Stimulated activated CD8-positive, alpha-beta memory T cell treated with anti-CD3 and anti-CD28 coated beads, Interleukin-4, amount 100 ng/mL, for 48 hours (primary cell): ENCODE measurements at places on chromosomes 4 and X.

DNA sequence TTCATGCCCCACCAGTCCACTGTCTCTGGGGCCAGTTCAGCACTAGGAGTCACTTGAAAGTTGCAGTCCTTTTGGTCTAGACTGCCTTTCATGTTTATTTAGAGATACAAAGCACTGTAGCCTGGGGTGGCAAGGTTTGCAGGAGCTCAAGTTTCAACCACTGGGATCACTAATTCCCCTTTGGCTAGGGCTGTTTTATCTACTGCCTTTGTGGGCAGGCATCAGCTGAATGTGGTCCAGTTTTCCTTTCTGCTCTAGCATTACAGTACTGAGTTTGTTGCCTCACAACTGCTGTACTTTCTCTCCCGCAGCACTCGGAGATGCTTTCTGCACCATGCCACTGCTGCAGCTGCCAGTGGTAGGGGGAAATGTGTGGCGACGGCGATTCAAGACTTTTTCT is 222.3 kb upstream of the HDX start:
- DNase-seq, result no peak

- no peak for DNase-seq
Measured at GRCh38 chrX:142994988-142995387, 30.7 kb upstream of the SPANXN4 start.

DNA sequence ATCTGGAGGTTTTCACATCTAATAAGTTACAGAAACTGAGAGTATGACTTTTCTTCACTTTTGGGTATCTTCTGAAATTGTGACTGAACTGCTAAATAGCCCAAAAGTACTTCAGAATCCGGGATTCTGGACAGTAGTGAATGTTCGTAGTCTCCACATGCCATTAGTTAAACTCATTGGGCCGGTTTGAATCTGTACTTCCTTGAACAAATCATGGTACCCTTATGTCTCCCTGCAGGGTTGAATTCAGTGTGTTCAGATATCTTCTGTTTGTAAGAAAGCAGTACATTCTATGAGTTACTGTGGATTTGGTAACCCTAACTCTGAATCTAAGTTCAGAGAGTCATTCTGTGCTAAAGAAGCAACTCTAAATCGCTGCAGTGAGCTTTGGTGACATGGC is 33.6 kb downstream of the FAM193A start:
- DNase-seq, result no peak

GRCh38 chr4:33625748-33626147 is 2618.6 kb downstream of the ARAP2 start:
- no peak for DNase-seq

- DNase-seq, result no peak
Measured at GRCh38 chr4:6527259-6527658, 47.7 kb upstream of the MAN2B2 start.

DNA sequence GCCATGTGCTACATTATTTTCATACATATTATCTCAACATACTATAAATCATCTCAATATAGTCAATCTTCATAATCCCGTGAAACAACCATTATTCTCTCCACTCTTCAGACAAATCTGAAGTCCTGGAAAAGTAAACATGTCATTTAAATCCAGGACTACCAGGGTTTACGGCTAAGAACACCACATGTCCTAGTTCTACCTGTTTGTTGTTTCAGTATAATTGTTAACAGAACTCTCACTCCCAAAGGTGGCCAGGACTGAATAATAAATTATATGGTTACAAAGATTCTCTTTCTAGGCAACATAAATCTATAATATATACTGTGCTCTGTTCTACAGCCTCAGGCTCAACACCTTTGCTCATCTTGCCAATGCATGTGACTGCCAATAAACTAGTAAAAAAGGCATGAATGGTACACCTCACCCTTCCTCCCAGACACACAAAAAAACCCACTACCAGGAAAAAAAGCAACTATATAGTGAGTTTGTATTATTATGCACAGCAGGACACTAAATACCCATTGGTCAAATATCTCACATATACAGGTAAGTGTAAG is 20.1 kb downstream of the EIF4E start:
- DNase-seq, result no peak

- no peak for DNase-seq
Measured at GRCh38 chrX:106997611-106998010, 2.4 kb downstream of the MORC4 start.

DNA sequence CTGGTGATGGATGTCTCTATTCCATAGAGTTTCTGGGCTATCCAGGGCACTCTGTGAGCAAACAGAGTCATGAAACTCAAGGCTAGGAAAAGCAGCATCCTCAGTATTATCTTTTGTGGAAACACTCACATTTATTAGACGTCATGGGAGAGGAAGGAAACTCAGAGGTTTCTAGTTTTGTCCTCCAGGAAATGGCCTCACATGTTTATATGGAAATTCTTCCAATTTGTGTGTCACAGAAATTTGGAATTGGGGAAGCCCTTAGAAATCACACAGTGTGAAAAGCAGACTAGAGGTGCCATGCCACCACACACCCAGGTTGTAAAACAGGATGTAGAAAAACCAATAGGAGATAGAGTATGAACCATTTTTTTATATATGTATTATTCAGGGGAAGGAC is 31.1 kb downstream of the IDS start:
- DNase-seq, result no peak

DNA sequence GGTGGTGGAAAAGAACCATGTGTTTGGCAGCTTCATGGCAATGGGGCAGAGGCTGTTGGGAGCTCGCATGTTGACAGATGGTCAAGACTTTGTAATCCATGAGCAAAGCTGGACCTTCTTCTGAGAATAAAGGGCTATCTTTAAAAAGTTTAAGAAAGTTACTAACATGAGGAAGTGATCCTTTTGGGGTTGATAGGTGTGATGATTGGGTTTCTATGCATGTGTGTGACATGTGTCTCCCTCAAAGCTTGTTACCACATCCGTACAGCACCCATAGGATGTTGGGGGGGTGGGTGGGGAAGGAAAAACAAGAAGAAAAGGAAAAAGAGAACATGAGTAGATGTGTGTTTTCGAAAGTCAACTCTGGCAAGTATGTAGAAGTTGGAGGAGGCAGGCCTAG is 123.0 kb upstream of the TLR3 start:
- DNase-seq, result no peak

GRCh38 chrX:41332408-41333002 is 1.5 kb upstream of the DDX3X start:
- DNase-seq, result peak; percentile 44

- DNase-seq, result peak; percentile 62
Measured at GRCh38 chr4:40228497-40229365, 31.9 kb downstream of the RHOH start.

GRCh38 chr4:70203601-70204000 is 8.1 kb downstream of the ODAM start:
- no peak for DNase-seq

DNA sequence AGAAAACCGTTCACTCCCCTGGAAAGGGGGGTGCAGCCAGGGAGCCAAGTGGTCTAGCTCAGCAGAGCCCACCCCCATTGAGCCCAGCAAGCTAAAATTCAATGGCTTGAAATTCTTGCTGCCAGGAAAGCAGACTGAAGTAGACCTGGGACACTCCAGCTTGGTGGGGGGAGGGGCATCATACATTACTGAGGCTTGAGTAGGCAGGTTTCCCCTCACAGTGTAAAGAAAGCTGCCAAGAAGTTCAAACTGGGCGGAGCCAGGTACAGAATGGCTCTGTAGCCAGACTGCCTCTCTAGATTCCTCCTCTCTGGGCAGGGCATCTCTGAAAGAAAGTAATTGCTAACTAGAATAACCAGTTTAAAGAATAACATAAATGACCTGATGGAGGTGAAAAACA is 372.3 kb upstream of the F9 start:
- no peak for DNase-seq

DNA sequence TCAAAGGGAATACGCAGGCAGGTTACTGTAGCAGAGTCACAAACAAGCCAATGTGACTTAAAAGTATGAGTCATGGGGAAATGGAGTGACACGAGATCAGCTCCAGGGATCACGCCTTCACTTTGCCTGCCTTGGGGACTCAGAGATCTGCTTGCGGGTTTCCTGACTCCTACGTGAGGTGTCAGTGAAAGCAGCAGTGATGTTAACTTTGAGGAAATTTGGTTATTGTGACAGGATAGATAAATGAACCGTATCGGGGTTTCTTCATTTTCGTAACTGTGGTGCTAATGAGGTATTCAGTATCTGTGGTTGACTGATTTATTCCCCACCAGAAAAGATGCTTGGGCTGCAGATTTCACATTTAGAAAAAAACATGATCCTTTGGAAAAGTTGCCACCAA is 383.3 kb upstream of the ZFP42 start:
- DNase-seq, result no peak

DNA sequence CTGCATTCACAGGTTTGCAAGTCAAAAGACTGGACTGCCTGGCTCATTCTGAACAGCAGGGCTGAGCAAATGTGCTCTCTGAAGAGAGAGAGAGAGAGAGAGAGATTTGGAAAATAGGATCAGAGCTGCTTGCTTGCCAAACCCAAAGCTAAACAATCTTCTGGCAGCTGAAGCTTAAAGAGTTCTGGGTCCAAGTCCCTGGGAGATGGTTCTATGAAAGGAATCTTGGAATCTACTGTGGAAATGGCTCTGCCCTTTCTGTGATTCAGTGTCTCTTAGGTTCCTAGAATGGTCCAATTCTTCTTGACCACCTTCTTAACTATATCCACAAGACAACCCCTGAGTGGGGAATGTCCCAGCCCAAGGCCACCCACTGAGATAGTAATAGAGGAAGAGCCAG is 66.1 kb upstream of the EFNB1 start:
- DNase-seq, result no peak

GRCh38 chr4:155208258-155209054 is at the start of gene NPY2R:
Gene NPY2R (plus strand): TSS chr4:155208636. CDS start chr4:155213940, 5,304 bp downstream.
- no peak for DNase-seq

DNA sequence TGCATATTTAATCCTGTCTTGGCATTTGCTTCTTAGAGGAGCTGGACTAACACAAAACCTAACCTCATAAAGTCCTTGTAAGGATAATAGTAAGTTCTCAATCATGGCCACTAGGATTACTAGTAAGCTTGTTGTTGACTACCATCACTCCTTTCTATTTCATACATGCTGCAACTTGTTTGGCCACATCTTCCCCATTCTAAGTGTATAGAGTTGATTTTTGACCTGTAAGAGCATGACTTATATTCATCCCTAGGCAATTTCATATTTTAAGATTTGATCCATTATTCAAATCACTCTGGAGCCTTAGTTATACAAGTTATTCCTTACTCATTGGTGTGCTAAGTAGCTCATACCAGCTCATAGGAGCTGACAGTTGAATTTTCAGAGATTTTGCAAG is 109.4 kb downstream of the EFHC2 start:
- DNase-seq, result no peak

DNA sequence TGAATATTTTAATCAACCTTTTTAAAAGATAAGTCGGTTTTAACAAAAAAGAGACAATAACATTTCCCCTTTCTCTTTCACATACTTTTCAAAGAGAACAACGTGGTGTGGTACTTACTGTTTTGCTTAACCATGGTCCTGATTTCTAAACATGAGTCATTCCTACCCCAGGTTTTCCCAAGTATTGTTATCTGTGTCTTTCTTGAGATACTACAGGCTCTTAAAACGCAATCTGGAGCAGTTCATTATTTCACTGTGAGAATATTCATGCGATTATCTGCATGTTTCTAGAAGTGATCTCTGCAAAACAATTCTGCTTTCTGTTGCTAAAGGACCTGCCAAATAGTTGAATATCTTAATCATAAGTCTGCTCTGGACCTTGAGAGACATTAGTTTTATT is 127.3 kb downstream of the TENM3 start:
- no peak for DNase-seq

GRCh38 chrX:44873415-44874276 is 658 bp downstream of the KDM6A start:
- peak; percentile 47 for DNase-seq

- peak; percentile 48 for DNase-seq
Measured at GRCh38 chrX:149286940-149287349, 218.2 kb downstream of the IDS start.

- DNase-seq, result no peak
Measured at GRCh38 chr4:3046162-3046561, 28.2 kb downstream of the HTT-AS start.

GRCh38 chrX:5724123-5724522 is 504.5 kb downstream of the NLGN4X start:
- DNase-seq, result no peak

GRCh38 chr4:176601124-176601523 is 191.6 kb downstream of the VEGFC start:
- no peak for DNase-seq

DNA sequence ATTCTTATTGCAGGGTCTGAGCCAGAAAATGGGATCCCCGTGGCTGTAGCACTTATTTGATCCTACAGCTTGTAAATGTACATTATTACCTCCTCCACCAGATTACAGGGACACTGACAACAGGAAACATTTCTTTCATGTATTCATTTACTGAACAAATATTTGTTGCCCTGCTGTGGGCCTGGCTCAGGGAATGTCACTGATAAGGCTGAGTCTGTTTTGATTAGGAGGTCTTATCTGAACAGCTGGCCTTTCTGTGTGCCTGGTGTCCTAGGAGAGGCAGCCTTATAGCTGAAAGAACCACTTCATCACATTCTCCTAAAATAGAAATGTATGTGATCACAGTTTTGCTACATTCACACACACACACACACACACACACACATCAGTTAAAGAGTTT is 45.5 kb upstream of the PROM1 start:
- no peak for DNase-seq

- DNase-seq, result no peak
Measured at GRCh38 chr4:118935819-118936218, 47.2 kb downstream of the SYNPO2 start.

DNA sequence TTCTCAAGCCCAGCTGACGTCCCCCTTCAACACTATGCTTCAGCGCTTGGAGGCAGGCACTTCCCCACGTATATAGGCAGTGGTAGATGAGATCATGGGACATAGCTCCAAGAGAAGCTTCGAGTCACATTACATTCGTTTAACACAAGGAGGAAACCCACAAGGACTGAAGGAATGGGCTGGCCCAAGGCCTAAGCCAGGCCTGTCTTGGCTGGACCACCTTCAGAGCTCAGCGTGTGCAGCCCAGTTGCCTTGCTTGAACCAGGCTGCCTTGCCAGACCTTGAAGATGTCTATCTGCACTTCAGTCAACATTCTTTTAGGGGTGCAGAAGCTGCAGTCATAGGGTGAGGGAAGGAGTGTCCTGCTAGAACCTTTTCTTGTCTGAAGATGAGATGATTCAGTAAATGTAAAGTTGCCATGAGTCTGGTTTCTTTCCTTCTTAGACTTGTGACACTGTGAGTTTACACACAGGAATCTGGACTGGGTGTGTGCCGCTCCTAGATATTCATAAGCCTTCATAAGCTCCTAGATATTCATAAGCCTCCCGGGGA is 144.1 kb upstream of the RBPJ start:
- peak; percentile 24 for DNase-seq
